ENCODE measurements at places on chromosomes 3 and 15.
A peak's percentile ranks its signal among the peaks of the same experiment; 100 is the strongest.

DNA sequence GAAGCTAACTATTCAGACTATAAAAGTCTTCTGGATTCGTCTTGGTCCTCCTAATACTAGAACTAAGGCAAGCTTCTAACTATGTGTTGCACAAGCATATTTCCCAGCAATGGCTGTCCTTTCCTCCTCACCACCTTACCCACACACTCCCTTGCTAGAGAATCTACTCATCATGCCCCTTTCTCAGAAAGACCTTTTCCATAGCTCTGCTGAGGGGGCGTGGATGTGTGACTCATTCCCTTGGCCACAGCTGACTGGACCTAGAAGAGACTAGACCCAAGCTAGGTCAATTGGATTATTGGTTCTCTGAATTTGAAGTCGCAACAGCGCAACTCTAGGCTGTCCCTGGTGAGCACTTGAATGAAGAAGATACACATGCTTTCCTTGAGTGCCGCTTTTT lies 47.1 kb downstream of the ERC2 start:
- DNase-seq, result no peak

DNA sequence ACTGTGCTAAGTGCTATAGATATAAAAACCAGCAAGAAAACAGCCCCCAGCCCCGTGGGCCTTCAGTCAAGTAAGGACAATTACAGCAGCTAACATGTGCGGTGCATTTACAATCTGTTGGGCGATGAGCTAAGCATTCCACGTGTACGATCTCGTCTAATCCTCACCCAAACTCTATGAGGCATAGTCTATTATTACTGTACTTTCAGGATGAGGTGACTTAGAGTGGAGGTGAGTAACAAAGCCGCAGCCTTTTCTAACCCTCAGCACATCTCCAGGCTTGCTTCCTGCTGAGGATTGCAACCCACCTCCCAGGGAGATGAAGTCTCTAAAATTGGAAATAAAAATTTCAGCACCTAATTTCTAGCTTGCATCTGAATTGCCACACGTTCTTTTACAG lies 53.2 kb upstream of the MCF2L2 start:
- DNase-seq, result peak; percentile 24

DNA sequence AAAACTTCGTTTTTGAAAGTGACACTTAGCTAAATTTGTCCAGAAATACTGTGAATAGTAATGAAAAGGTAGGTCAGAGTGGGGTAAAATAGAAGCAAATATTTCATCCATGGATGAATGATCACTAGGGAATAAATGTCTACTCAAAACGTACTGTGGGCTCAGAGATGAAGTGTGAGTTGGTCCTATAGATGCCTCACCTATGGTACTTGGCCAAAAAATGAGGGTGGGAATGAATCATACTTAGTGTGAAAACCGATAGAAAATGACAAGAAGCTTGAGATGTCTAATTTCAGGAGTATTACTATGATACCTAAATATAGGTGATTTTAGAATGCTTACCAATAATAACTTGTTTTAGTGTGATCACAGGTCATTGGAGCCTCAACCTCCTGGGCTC lies 155.9 kb downstream of the GMNC start:
- DNase-seq, result no peak

DNA sequence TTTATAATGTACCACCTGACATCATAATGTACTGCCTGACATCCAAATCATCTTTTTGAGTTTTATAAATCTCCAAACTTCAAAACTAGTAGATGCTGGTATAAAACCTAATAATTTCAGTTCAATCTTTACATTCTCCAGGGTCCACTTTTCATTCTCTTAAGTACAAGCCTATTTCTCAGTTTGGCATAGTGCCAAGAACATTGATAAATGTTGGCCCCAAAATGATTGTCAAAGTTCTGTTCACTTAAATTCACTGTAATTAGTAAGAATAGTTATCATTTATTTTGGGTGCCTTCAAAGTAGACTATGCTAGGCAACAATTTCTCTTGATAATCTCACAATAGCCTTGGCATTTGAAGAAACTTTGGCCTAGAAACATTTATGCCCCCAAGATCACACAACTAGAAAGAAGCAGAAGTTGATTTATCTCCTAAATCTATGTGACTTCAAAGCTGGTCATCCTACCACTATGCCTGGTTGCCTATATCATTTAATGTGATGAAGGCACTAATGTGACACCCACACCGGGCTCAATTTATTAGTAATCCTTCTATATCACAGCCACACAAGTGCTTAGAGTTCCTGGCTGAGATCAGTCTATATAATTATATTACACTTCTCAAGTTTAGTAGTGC lies 101.7 kb downstream of the ZNF609 start:
- DNase-seq, result no peak

GRCh38 chr3:128064962-128065361 lies 12.7 kb downstream of the SEC61A1 start:
- DNase-seq, result no peak

DNA sequence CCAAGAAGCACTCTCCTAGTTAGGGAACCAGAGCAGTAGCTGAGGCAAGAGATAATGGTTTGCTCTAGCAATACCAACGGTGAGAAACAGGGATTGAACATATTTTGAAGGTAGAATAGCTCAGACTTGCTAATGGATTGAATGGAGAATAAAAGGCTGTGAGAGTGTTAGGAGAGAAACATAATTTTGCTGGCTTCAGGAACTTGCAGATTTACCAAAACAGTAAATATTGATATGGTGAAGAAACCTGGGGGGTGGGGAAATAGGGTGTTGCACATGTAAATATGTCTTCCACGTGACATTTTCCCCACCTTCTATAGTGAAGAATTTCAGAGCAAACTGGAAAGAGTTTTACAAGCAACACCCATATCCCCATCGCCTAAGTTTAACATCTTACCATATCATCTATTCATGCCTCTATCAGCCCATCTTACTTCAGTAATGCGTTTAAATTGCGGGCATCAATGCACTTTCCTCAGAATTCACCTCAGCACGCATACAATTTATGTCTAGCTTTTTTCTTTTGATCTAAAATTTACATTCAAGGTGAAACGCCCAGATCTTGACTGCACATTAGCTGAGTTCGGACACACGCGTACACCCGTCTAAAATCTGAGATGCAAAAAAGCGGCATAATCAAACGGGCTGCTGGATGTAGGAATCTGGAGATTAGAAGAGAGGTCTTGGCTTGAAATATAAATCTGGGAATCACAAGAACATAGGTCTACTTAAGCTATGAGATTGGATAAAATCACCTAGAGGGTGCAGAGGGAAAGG lies 891 bp upstream of the NR1D2 start:
- no peak for DNase-seq

GRCh38 chr15:76644646-76645045 lies 260.5 kb downstream of the SCAPER start:
- no peak for DNase-seq

DNA sequence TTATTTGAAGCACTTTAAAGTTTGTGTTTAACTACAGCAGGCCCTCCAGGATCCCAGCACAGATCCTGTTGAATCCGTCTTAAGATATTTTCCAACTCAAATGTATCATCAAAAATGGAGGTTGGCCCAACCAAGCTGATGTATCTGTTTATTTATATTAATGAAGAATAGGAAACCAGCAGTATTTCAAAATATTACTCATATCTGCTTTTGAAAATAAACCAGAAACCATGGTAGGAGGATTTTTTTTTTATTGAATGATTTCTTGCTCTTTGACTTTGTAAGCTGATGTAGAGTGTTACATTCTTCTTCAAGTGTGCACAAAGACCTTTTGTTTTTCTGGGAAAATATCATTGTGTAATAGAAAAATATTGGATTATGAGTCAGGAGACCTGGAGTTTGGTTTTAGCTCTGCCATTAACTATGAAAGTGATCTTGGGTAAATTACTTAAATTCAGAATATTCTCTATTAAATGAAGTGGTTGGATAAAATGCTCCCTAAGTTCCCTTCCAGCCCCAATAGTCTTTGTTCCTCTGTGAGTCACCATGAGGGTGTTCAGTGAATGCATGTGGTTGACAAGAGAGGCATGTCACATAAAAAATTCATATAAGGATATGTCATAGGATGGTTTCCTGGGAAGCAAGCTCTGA lies 221.3 kb upstream of the GAP43 start:
- DNase-seq, result no peak

Data from NCI-H226 (cell line).